ENCODE measurements at places on chromosomes 2 and 18. TPM values are rescaled to one million over a fixed set of nuclear protein-coding genes. Genes with fewer than 3 reads are reported as not detected.

VSNL1 gene
- 0.34 TPM for total RNA-seq

TCF7L1 gene
- 3.0 TPM for total RNA-seq

CRYBA2 gene
- total RNA-seq = 0.31 TPM

NHEJ1 gene
- 29.6 TPM for total RNA-seq

MOCOS gene
- total RNA-seq = 69.7 TPM

SIX3 gene
- not detected for total RNA-seq

UGT1A6 gene
- total RNA-seq = not detected

THSD7B gene
- not detected for total RNA-seq

TGFA gene
- under 0.01 TPM for total RNA-seq

RUFY4 gene
- total RNA-seq = not detected

PROKR1 gene
- total RNA-seq = not detected

UNC80 gene
- 0.34 TPM for total RNA-seq

ARHGEF4 gene
- total RNA-seq = 3.6 TPM

DUSP2 gene
- total RNA-seq = 1.7 TPM

METTL4 gene
- total RNA-seq = 10.5 TPM

TEX44 gene
- not detected for total RNA-seq

PRSS56 gene
- under 0.01 TPM for total RNA-seq

DNAH7 gene
- 0.31 TPM for total RNA-seq

ARHGAP15 gene
- 1.1 TPM for total RNA-seq

IL36G gene
- total RNA-seq = not detected

TUBA4A gene
- total RNA-seq = 1.5 TPM

GPR39 gene
- total RNA-seq = 0.33 TPM

LBX2 gene
- total RNA-seq = 2.0 TPM

CXCR1 gene
- not detected for total RNA-seq

VWC2L gene
- total RNA-seq = not detected

NMUR1 gene
- not detected for total RNA-seq

CHST9 gene
- 0.33 TPM for total RNA-seq

FOXI3 gene
- total RNA-seq = not detected

BBS5 gene
- 55.4 TPM for total RNA-seq

MYL12A gene
- 707 TPM for total RNA-seq

ARL6IP6 gene
- 26.5 TPM for total RNA-seq

SERPINB3 gene
- total RNA-seq = not detected

SKA1 gene
- 27.6 TPM for total RNA-seq

LRRC30 gene
- total RNA-seq = not detected

AFF3 gene
- 2.0 TPM for total RNA-seq

NEU4 gene
- total RNA-seq = not detected

XDH gene
- total RNA-seq = not detected

CHRNG gene
- total RNA-seq = not detected

ABCA12 gene
- 0.31 TPM for total RNA-seq

SOWAHC gene
- 10.3 TPM for total RNA-seq

IL1A gene
- total RNA-seq = not detected

SKOR2 gene
- not detected for total RNA-seq

MEP1B gene
- total RNA-seq = not detected

PLGLB2 gene
- total RNA-seq = 1.9 TPM

DHRS9 gene
- total RNA-seq = not detected

ACTG2 gene
- 4.7 TPM for total RNA-seq

AQP12A gene
- total RNA-seq = not detected

HRH4 gene
- not detected for total RNA-seq

TMEM163 gene
- total RNA-seq = not detected

DSG4 gene
- total RNA-seq = not detected

MARS2 gene
- total RNA-seq = 18.4 TPM

GRHL1 gene
- 0.34 TPM for total RNA-seq

CFAP221 gene
- not detected for total RNA-seq

COMMD1 gene
- 62.2 TPM for total RNA-seq
